Hematopoietic multipotent progenitor cell (in vitro differentiated cells): ENCODE measurements at places on chromosomes 6 and 20. TPM values are rescaled to one million over a fixed set of nuclear protein-coding genes. Genes with fewer than 3 reads are reported as not detected.

PHACTR3 gene
- under 0.01 TPM for total RNA-seq

MTRF1L gene
- total RNA-seq = 6.2 TPM

FHL5 gene
- not detected for total RNA-seq

EYS gene
- under 0.01 TPM for total RNA-seq

BTNL2 gene
- not detected for total RNA-seq

SIRPA gene
- total RNA-seq = 8.1 TPM

TMEM244 gene
- not detected for total RNA-seq

HAO1 gene
- total RNA-seq = not detected

MPC1 gene
- 14.3 TPM for total RNA-seq

DYNLRB1 gene
- 46.0 TPM for total RNA-seq

MCM8 gene
- total RNA-seq = 2.7 TPM

SLC22A16 gene
- 25.6 TPM for total RNA-seq

NFATC2 gene
- total RNA-seq = 16.2 TPM

LCA5 gene
- 0.81 TPM for total RNA-seq

RNF8 gene
- 16.4 TPM for total RNA-seq

CPNE5 gene
- total RNA-seq = 0.81 TPM

PFDN4 gene
- total RNA-seq = 7.8 TPM

SAMD3 gene
- 0.54 TPM for total RNA-seq

PPIL6 gene
- 2.7 TPM for total RNA-seq

PI3 gene
- not detected for total RNA-seq

MRAP2 gene
- total RNA-seq = not detected

KHDC1 gene
- total RNA-seq = 3.0 TPM

CRISP2 gene
- under 0.01 TPM for total RNA-seq

GJA10 gene
- total RNA-seq = not detected

PCK1 gene
- not detected for total RNA-seq

JAG1 gene
- total RNA-seq = 5.4 TPM

ZC2HC1B gene
- total RNA-seq = not detected

NTSR1 gene
- total RNA-seq = 0.27 TPM

PDE10A gene
- total RNA-seq = under 0.01 TPM

CTAGE9 gene
- not detected for total RNA-seq

ENPP3 gene
- 0.54 TPM for total RNA-seq

SLC13A3 gene
- total RNA-seq = under 0.01 TPM

CABLES2 gene
- total RNA-seq = 3.2 TPM

APOBEC2 gene
- not detected for total RNA-seq

CRYBG1 gene
- 9.7 TPM for total RNA-seq

TCP11 gene
- total RNA-seq = 2.2 TPM

GTSF1L gene
- not detected for total RNA-seq

TTK gene
- 1.3 TPM for total RNA-seq

BPI gene
- 0.27 TPM for total RNA-seq

TREM1 gene
- 0.54 TPM for total RNA-seq

OR2J3 gene
- not detected for total RNA-seq

VGLL2 gene
- total RNA-seq = not detected

TFAP2A gene
- not detected for total RNA-seq

MYB gene
- 250 TPM for total RNA-seq

EFCAB8 gene
- under 0.01 TPM for total RNA-seq

PTGIS gene
- not detected for total RNA-seq

UNC93A gene
- total RNA-seq = not detected
